ENCODE measurements at places on chromosomes 1 and 21. TPM values are rescaled to one million over a fixed set of nuclear protein-coding genes. Genes with fewer than 3 reads are reported as not detected.

The CDKN2C gene
- 12.7 TPM for total RNA-seq

The LCE1C gene
- total RNA-seq = not detected

The WARS2 gene
- total RNA-seq = 5.6 TPM

The LMOD1 gene
- not detected for total RNA-seq

The IVL gene
- total RNA-seq = not detected

The PTAFR gene
- 0.23 TPM for total RNA-seq

The LCE1B gene
- total RNA-seq = not detected

The GPR153 gene
- 1.1 TPM for total RNA-seq

The CYP4B1 gene
- not detected for total RNA-seq

The GUCA2B gene
- not detected for total RNA-seq

The CNR2 gene
- total RNA-seq = not detected

The KCNJ9 gene
- not detected for total RNA-seq

The DRAXIN gene
- total RNA-seq = 0.08 TPM

The CAP1 gene
- total RNA-seq = 217 TPM

The COL8A2 gene
- 0.12 TPM for total RNA-seq

The OLIG2 gene
- not detected for total RNA-seq

The S100A7A gene
- not detected for total RNA-seq

The TLCD4 gene
- 3.6 TPM for total RNA-seq
